Fibroblast of upper back skin (primary cell): ENCODE measurements at places on chromosomes 3 and 15.
A peak's percentile ranks its signal among the peaks of the same experiment; 100 is the strongest.

DNA sequence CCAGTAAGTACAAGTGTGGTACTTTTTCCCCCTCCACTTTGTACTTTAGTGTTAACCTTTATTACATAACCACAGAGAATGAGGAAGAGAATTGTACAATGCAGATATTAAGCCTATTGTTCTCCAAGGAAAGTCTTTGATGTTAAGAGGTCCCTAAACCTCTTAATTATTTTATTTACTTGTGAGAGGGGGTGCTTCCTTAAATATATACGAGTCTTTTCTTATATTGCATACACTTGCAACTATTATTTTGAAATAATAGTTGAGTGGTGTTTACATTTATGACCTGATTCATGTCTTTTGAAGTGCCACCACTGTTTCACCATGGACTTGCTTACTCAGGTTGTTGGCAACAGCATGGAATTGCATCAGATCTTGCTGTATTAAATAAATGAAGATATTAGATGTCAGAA lies 10.1 kb downstream of the USP3 start:
- DNase-seq: peak; percentile 69

- DNase-seq: peak; percentile 96
Measured at GRCh38 chr3:57596495-57597126, 533 bp downstream of the ARF4 start.

- DNase-seq: no peak
Measured at GRCh38 chr3:12566976-12567375, 10.1 kb downstream of the MKRN2 start.

- DNase-seq: peak; percentile 17
Measured at GRCh38 chr3:100629421-100630127, 20.2 kb downstream of the ADGRG7 start.

DNA sequence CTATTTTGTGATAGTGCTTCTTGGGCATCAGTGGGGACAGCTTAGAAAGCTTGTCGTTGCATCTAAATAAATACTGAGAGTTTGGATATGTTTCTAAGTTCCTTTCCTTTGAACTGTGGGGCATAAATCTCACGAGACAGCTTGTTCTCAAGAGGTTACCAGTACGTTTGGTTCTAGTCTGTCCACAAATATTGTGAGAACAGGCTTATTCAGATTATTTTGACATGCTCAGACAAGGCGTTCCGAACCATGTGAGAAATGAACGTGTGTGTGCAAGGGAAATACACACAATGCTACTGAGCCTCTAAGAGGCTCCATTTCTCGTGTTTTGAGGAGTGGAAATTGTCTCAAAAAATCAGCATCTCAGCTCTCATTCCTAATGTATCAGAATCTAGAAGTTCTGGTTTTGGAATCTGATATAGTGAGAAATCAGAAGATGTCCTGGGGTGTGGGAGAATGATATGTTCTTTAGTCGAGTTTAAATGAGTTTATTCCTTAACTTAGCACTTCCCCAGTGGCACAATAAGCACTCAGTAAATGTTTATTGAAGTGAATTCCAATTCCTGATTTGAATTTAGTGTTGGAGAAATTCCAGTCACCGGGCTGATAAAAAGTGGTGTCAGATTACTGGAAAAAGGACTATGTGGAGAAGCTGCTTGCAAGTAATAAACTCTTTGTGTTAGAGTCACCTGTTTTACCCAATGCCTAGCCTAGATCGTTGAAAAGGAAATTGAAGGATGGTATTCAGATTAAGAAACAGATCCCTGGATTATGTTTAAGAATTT lies 481.5 kb downstream of the LPP start:
- DNase-seq: peak; percentile 40

DNA sequence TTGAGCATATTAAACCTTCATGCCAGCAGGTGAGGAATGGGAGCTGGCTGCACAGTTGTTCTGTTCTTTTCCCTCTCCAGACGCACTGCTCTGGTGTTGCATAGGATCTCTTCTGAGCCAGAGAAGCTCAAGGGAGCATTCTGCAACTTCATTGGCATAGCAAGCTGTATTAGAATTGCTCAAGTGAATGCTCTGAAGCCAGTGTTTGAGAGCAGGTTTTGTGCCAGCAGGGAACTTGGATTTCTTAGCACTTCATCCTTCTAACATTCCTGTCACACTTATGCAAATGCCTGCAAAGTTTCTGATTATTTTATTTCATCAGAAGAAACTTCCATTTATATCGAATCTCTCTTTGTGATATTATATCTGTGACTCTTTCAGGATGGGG lies 366.6 kb downstream of the AGBL1 start:
- no peak for DNase-seq

DNA sequence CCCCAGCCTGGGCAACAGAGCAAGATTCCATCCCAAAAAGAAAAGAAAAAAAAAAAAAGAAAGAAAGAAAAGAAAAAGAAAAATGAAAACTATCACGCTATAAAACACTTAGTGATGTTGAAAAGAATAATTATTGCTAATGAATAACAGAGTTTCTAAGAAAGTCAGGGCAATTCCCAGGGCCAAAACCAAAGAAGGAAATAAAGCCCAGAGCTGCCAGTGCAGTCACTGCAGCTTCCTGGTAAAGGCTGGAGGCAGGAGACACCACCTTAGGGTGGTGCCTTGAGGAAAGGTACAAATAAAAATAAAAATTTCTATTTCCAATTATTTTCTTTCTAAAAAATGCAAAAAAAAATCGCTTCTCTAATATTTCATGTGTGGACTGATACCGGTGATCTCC lies 19.7 kb upstream of the UACA start:
- DNase-seq: no peak

GRCh38 chr3:3085782-3086181 lies 24.4 kb downstream of the IL5RA start:
- DNase-seq: no peak

DNA sequence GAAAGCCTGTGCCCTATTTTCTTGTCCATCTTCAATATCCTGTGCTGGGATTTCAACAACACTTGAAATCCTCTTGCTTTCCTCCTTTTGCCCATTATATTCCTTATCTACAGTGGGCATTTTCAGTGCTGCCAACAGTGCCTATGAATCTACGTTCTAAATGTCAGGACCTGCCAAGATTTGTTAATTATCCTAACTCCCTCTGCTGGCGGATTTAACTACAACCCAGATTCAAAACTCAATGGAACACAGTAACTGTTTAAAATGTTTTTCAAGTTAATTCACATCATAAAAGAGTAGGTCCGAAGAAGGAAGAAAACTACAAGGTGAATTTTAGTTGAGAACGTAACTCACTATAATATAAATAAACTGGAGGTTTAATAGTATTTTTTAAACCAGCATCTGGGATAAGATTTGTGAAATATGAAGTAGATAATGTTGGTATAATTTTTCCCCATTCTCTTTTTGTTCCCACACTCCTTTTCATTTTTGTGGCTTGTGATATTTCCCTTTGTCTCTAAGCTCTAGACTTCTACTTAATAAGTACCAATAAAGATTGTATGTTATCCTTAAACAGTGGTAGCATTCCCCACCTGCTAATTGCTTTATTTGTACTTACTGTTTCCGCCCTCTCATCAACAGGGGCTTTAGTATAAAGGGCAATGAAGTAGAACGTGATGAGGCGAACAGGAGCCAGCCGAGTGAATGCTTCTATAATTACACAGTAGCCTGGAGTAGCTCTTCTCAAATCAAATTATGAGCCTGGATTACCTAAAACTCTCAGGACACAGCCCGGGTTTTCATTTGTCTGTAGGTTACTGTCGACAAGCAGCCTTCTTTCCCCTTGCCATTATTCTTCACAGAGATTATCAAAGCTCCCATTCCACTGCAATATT lies 302.5 kb upstream of the ATP11B start:
- peak; percentile 23 for DNase-seq
